Stimulated activated CD4-positive, alpha-beta T cell treated with anti-CD3 and anti-CD28 coated beads, Interleukin-1b, Interleukin-23, amount 100 ng/mL, for 48 hours (primary cell): ENCODE measurements at places on chromosomes 11 and 22.
A peak's percentile ranks its signal among the peaks of the same experiment; 100 is the strongest.

- DNase-seq, result no peak
These were observed 31.7 kb downstream of the METTL15 start for GRCh38 chr11:28139841-28140415.

DNA sequence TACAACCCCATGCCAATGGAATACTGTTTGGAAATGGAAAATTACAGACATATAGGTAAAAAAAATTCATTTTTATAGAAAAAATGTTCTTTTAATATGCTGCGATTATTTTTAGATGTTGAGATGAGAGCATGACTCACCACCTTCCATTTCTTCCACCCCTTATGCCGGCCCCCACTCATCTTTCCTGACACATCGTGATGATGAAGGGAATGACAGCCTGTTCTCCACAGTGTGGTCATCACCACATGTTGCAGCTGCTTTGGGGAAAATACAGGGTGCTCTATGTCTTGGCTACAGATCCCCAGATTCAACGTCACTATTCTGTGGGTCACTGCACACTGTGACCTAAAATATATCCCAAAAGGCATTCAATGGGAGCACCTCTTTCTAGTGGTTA is 916.2 kb downstream of the METTL15 start:
- no peak for DNase-seq

- no peak for DNase-seq
These were observed 49.4 kb upstream of the NAV2 start for GRCh38 chr11:19663206-19663605.

GRCh38 chr11:65987336-65987735 is 14.6 kb downstream of the EIF1AD start:
- DNase-seq, result no peak

- no peak for DNase-seq
These were observed 65.5 kb upstream of the NUP160 start for GRCh38 chr11:47913529-47914244.

DNA sequence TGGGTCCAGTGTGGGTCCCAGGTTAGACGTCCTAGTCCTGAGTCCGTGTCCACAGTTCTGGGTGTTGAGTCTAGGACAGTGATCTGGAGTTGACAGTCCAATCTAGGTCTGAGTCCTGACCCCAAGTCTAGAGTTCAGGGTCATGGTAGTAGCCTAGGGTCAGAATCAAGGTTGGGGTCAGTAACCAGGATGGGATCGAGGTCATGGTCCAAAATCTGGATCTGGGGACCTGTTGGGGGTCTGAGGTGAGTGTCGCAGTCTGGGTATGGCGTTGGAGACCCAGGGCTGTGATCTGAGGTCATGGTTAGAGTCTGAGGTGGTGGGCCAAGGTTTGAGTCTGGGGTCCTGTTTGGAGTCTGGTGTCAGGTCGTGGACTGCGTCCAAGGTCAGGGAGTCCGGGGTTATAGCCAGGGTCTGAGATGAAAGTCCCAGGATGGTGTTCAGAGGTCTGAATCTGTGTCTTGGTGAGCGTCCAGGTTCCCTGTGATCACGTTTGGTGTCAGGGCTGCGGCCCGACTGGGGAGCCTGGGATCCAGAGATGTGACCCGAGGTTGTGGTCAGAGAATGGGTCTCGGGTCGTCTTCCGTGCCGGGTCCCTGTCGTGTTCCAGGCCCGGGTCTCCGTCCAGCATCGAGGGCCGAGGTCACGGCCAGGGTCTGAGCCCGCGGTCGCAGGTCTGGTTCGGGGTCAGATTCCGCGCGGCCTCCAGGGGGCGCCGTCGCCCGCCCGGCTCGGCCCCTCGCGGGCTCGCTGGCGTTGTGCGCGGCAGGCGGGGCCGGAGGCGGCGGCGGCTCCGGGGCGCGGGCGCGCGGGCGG is 432 bp upstream of the GRK2 start:
- peak; percentile 67 for DNase-seq

DNA sequence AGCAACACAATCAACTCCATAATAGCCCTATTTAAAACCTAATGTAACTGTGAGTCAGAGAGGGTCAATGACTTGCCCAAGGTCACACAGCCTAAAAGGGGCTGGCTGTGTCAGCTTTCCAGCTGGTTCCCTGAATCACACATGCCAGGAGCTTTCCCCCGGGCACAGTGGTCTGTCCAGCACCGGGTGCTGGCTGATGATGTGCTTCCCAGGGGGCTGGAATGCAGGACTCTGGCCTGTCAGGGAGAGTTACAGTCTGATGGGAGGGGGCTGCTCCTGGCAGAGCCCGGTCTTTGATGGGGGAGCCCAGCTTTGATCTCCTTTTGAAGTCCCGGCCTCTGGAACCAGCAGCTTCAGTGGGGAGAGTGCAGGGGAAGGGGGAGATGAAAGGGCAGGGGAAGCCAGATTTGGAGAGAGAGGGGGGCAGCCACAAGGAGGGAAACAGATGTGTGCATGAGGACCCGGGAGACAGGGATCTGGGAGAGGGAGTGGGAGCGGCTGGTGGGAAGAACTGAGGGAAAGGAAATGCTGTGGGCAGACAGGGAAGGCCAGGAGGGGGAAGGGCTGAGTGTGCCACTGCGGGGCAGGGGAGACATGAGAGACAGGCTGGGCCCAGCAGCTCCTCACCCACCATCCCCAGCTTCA is 102.7 kb downstream of the NECTIN1 start:
- DNase-seq, result no peak

- no peak for DNase-seq
These were observed 1.9 kb upstream of the HEPN1 start for GRCh38 chr11:124917115-124917637.

- no peak for DNase-seq
These were observed 99.4 kb upstream of the ZC3H12C start for GRCh38 chr11:109993786-109994185.

GRCh38 chr11:46417711-46418110 is 26.1 kb upstream of the CHRM4 start:
- no peak for DNase-seq

GRCh38 chr11:101446726-101447125 is 137.1 kb downstream of the TRPC6 start:
- DNase-seq, result no peak

DNA sequence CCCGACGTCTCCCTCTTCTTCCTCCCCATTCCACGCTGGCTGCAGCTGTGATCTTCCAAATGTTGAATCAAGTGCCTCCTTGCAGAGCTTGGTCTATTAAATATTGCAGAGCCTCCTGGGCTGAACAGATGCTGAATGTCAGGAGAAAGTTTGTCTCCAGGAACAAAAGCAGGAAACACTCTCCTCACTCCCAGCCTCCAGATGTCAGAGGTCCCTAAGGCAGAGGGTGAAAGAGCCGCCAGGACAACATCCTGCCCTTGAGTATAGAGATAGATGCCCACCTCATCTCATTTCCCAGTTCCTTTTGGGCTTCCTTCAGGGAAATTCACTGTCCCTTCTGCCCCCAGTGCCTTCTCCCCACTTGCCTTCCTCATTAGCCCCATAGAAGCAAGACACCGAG is 40.8 kb upstream of the IGSF9B start:
- no peak for DNase-seq

- DNase-seq, result peak; percentile 67
These were observed 361.1 kb downstream of the ETS1 start for GRCh38 chr11:128226106-128226716.

GRCh38 chr11:62726156-62726914 is 922 bp downstream of the HNRNPUL2 start:
- peak; percentile 13 for DNase-seq

- DNase-seq, result no peak
These were observed 42.0 kb downstream of the CECR2 start for GRCh38 chr22:17411213-17411612.

DNA sequence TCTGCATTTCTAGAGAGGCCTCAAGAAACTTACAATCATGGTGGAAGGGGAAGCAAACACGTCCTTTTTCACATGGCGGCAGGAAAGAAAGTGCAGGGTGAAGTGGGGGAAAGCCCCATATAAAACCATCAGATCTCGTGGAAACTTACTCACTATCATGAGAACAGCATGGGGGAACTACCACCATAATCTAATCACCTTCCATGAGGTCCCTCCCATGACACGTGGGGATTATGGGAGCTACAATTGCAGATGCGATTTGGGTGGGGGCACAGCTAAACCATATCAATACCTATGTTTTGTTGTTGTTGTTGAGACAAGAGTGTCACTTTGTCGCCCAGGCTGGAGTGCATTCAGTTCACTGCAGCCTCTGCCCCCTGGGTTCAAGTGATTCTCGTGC is 29.9 kb downstream of the SFI1 start:
- peak; percentile 66 for DNase-seq

GRCh38 chr22:43038325-43038724 is 23.4 kb upstream of the PACSIN2 start:
- no peak for DNase-seq

- no peak for DNase-seq
These were observed 58.7 kb upstream of the FDX1 start for GRCh38 chr11:110371084-110371483.

GRCh38 chr11:109027851-109028250 is 363.0 kb downstream of the DDX10 start:
- DNase-seq, result no peak

GRCh38 chr22:40203572-40203971 is 25.8 kb downstream of the TNRC6B start:
- DNase-seq, result peak; percentile 16
